EH (cell line): ENCODE measurements at places on chromosomes 6 and 20.
A peak's percentile ranks its signal among the peaks of the same experiment; 100 is the strongest.

GRCh38 chr20:47041396-47041899 is 146.8 kb downstream of the EYA2 start:
- no peak for DNase-seq

DNA sequence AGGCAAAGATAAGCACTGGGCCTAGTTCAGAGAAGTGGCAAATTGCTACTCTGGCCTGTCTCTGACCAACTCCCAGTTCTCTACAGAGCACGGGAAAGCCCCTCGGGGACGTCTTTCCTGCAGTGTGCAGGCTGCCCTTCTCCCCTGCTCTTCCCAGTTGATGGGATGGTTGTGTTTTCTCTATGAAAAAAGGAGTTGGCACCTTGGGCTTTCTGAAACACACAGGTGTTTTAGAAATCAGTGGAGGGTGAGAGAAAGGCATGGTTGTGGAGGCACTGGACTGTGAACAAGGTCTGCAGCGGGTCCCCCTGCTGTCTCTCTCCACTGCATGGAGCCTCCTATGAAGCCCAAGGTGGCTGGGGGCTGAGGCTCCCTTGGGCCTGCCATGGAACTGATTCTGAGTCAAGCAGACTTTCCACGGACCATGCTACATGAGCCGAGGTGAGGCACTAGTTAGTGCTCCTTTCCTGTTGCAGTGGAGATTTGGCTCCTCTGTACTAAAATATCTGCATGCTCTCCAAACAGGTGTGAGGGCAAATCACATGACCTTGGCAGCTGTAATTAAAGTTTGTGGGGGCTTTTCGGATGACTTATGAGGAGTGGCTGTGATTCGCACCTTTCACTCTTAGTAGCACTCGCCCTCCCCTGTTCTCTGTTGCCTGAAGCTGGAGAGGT is 16.3 kb downstream of the GTSF1L start:
- no peak for DNase-seq

- DNase-seq = no peak
Measured at GRCh38 chr6:111329882-111330633, 153.0 kb downstream of the REV3L start.

DNA sequence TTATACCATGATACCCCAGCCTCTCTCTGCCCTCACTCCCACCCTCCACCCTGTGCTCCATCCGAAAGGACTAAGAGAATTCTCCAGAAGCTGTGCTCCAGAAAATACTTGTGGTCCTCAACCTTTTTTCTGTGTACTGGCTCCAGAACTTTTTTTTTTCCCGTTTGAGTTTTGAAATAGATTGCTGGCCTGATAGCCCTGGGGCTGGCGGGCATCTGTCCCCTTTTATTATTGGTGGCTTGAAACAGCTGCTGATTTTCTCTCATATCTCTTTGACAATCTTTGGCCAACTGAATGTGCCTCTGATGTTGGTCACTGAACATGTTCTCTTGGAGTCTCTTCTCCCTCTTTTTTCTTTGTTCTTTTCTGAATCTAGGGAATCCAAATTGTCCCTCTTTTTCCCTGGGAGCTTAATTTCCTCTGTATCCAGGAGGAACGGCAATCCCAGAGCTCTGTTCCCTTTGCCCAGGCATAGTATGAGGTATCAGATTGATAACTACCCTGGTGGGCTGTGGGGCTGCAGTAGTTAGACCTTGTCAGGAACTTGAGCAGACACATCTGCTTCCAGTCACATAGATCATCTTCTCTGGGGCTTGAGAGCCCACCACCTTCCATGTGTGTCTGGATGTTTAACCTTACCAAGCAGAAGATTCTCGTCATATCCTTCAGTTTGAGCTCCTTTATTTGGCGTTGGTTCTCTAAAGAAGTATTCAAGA is 1.6 kb downstream of the PPARD start:
- peak; percentile 24 for DNase-seq

DNA sequence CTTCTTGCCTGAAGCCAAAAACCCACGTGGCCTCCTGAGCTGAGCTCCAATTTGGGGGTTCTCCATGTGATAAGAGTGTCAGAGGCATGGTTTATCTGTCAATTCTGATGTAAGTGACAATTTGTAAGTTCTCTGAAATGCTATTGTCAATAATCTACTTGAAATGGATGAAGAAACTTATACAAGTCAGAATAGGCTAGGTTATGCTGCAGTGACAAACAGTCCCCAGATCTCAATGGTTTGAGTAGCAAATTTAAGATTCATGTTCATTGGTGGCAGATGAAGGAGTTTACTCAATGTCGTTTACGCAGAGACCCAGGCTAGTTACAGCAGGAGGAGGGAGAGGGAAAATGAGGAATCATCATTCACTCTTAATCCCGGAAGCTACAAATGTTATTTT is 352.4 kb downstream of the KIF16B start:
- DNase-seq = no peak

DNA sequence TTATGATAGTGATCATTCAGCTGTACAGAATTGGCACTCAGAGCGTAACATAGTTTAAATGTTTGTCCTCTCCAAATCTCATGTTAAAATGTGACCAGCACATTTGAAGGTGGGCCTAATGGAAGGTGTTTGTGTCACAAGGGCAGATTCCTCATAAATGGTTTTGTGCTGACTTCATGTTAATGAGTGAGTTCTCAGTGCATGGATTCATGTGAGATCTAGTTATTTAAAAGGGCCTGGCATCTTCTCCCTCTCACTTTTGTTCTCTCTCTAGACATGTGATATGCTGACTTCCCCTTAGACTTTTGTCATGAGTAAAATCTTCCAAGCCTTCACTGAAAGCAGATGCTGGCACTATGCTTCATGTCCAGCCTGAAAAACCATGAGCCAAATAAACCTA is 452.4 kb upstream of the PTCHD4 start:
- no peak for DNase-seq

- no peak for DNase-seq
Measured at GRCh38 chr6:91719414-91719813, 1132.5 kb upstream of the MAP3K7 start.

GRCh38 chr6:137846772-137847313 is 20.2 kb upstream of the TNFAIP3 start:
- DNase-seq = no peak

DNA sequence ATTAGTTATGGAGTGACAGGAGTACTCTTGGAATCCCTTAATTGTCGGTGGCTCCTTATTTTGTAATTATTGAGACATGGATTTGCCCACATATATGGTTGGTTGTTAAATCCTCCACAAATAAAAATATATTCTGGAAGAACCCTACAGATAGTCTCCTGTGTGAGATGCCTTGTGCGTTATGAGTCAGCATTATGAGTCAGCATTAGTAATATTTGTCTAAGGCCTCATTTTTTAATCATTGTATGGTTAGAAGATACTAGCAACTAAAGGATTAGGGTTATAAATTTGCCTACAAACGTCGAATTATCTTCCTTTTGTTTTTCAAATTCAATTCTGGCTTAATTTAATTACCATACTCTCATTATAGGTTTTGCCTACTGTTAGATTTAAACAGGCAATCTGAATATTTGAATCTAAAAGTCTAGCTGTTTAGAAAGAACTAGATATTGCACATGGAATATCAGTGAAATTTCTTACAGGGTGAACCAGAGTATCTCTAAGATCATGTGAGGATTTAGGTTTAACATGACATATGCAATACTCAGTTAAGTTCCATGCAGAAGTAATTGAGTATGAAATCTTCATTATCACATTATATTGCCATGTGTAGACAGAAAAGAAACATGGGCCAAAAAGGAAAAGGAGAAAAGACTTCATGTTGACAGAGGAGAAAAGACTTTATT is 5.9 kb downstream of the C6orf58 start:
- peak; percentile 79 for DNase-seq

- no peak for DNase-seq
Measured at GRCh38 chr6:152571943-152572337, 65.2 kb downstream of the SYNE1 start.

DNA sequence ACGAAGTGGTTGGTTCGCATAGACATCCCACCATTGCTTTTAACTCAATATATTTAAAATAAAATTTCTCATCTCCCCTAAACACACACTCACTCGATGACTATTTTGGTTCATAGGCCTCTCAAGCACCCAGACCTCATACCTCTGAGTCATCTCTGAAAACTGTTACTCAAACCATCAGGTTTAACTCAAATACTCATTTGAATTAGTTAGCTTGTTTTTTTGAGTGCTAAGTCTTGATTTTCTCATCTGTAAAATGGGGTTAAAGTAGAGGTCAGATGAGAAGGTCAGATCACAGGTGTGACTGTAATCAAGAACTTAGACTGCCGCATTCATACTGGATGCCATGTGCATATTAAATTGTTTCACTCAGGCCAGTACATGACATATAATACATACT is 243.9 kb upstream of the TENT5A start:
- peak; percentile 89 for DNase-seq

- DNase-seq = no peak
Measured at GRCh38 chr6:162343198-162343935, 384.2 kb downstream of the PRKN start.

DNA sequence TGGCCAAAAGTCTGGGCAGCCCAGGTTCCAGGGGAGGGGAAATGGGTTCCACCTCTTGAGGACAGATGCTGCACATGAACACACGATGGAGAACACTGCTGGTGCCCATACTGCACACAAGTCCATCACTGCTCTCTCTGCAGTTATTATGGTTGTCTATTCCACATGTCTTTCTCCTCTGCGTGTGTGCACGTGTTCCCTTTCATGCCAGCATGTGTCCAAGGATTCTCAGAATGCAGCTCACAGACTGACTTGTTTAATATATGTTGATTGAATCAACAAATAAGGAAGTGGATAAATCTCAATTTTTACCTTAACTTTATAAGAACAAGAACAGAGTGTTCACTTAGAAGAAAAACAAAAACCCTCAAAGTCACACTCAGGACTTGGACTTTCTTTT is 158.9 kb downstream of the FNDC1 start:
- no peak for DNase-seq

GRCh38 chr20:57013741-57014140 is 252.7 kb downstream of the BMP7 start:
- no peak for DNase-seq

DNA sequence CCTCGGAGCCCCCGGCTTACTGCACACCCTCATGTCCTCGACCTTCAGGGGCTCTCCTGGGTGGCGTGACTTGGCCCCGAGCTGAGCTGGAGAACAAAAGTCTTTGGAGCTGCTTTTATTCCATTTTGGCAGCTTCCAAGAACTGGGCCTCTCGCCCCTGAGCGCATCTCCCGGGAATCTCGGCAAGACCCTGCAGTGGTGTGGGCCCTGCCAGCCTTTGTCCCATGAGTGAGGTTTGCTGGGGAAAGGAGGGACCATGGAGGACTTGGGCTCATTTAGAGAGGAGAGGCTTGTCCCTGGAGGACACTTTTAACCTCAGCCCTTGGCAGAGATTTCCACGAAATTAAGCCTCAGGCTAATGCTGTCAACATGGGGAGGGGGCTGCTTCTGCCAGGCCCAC is 62.3 kb upstream of the SLCO4A1 start:
- no peak for DNase-seq

GRCh38 chr6:28118217-28118616 is 6.2 kb upstream of the ZSCAN16 start:
- DNase-seq = no peak

GRCh38 chr6:151475653-151476523 is 17.9 kb upstream of the CCDC170 start:
- DNase-seq = peak; percentile 60

- DNase-seq = peak; percentile 73
Measured at GRCh38 chr20:54320148-54320607, 112.3 kb downstream of the PFDN4 start.

DNA sequence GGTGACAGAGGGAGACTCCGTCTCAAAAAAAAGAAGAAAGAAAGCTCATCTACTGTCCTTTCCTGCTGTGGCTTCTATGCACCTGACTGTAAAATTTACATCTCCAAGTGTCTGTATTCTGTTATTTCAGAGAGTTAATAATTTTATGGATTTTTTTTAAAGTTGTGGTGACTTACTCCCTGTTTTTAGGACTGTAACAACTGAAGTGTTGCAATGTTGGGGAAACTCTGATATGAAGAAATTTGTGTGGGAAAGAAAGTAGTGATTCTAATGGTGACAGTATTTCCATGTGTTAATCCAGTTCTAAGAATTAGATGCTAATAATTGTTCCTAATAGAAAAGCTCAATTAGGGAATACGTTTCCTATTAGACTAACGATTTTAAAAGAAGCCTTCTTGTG is 27.4 kb downstream of the STX11 start:
- DNase-seq = no peak

DNA sequence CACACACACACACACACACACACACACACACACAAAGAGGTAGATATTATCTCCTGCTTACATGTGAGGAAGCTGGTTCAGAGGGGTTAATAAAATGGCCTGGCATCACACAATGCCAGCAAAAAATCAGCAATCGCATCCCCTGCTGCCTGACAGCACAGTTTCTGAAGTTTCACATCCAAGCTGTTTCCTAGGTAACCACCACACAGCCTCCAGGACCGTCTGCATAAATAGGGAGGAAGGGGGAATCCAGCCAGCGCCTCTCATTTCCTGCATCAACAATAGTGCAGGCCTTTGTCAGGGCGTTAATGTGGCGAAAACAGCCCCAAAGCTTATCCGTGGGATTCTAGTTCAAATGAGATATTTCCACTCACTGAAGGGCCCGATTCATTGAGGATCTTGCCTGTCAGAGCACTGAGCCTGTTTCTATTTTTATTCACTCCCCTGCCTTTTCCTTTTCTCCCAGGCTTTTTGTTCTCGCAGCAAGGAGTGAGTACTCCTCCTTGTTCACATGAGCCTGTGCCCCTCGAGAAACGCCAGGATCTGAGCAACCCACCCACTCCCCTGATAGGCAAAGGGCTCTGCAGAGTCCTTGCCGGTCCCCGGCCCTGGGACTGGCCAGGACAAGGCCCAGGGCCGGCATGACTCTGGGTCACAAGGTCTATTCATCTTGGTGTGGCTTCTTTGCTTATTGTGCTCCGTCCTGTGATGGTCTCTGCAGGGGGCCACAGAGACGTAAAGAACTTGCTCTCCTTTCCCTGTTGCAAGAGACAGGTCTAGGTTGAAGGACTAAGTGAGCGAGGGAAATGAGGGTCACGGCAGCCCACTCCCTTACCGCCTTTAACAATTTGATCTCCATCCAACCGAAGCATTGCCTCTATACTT is 32.7 kb downstream of the TUBB2B start:
- no peak for DNase-seq

DNA sequence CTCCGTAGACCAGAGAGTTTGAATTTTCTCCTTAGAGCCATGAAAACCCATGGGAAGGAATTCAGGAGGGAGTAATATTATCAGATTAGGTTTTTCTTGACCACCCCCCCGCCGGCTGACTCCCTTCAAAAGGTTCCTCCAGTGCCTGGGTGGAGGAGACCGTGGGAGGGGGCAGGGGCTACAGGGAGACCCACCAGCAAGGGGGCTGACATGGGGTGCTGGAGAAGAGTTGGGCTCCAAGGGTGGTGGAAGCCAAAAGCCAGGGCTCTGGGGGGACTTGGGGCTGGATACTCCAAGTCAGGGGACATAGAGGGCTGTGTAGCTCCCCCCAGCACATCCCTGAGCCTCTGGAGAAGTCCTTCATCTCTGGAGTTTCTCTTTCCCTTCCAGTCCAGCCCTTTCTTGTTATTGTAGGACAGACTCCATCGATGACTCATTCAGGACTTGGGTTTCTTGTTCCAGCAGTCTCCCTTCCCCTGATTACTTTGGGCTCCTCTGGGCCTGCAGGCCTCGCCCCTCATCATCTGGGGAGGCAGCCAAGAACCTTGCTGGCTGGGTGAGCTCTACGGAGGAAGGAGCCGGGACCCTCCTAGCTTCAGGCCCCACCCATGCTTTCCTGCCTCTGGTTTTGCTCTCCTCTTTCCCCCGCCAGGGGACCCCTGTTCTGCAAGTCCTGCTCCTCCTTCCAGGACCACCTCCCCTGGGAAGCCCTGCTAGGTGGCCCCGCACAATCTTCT is 10.5 kb upstream of the KIAA1755 start:
- peak; percentile 98 for DNase-seq
